Activated CD4-positive, alpha-beta T cell treated with anti-CD3 and anti-CD28 coated beads for 36 hours (primary cell): ENCODE measurements at places on chromosomes 2 and 18. TPM values are rescaled to one million over a fixed set of nuclear protein-coding genes. Genes with fewer than 3 reads are reported as not detected.

DNA sequence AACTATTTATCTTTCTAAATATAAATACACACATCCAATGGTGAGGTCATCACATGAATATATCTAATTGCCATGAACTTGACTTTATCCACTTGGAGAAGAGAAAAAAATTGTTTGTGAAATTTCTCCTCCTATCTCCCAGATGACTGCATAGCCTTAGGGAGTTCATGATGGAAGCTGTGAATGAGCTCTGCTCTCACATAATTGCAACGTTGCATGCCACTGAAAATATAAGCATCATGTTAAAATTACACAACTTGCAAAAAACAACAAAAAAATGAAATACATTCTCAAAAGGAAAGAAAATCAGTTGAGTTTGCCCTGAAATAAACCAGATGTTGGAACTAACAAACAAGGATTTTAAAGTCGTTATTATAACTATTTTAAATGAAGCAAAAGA lies 50.6 kb upstream of the OSR1 start:
- H3K4me3 ChIP-seq: no peak overlapping the region
- no peaks in the 10 kb centered on the region for H3K4me1 ChIP-seq
- H3K36me3 ChIP-seq: no peaks in the 10 kb centered on the region
- no peak for DNase-seq

Gene ZC3H8
- total RNA-seq: 27.1 TPM

GRCh38 chr2:159454185-159454584 lies 162.2 kb downstream of the BAZ2B start:
- DNase-seq: no peak
- H3K4me1 ChIP-seq: peaks cover 17% of the 10 kb centered on the region
- no peaks in the 10 kb centered on the region for H3K27me3 ChIP-seq
- no peak overlapping the region for H3K27ac ChIP-seq
- H3K4me3 ChIP-seq: no peak overlapping the region
- H3K36me3 ChIP-seq: no peaks in the 10 kb centered on the region

- H3K36me3 ChIP-seq: no peaks in the 10 kb centered on the region
- no peaks in the 10 kb centered on the region for H3K4me1 ChIP-seq
- no peak overlapping the region for H3K27ac ChIP-seq
- no peak for DNase-seq
- H3K4me3 ChIP-seq: no peak overlapping the region
- H3K27me3 ChIP-seq: peaks cover 7% of the 10 kb centered on the region
These were observed 73.1 kb upstream of the PID1 start for GRCh38 chr2:229344151-229344551.

DNA sequence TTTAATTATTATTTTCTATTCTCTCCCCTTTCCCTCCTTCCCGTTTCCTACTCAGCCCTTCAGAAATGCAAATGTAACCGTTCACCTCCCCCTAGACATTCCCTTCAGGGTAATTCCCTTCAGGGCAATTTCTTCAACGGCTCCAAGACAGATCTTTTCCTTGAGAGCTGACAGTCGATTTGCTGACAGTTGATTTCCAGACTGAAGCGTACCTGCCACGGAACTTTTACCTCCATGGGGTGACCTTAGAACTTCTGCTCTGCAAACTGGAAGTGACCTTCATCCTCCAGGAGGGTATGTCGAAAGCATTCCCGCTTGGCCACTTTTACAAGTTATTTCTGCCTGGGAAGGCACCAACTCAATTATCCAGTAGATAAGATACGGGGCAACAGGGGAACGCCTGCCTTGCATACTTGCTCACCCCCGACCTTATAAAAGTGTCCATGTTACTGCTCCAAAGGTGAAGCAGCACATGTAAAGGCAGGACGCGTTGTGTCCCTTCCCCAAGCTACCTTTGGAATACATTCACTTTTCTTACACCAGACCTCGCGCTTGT lies 18.5 kb downstream of the B3GNT7 start:
- H3K27me3 ChIP-seq: peaks cover 28% of the 10 kb centered on the region
- no peak overlapping the region for H3K27ac ChIP-seq
- H3K4me3 ChIP-seq: no peak overlapping the region

Gene MRO
- not detected for total RNA-seq

Gene COL6A3
- total RNA-seq: 36.4 TPM

GRCh38 chr18:28158083-28158581 lies 18.8 kb downstream of the CDH2 start:
- H3K4me3 ChIP-seq: no peak overlapping the region
- H3K4me1 ChIP-seq: no peaks in the 10 kb centered on the region
- DNase-seq: no peak
- no peaks in the 10 kb centered on the region for H3K36me3 ChIP-seq
- H3K27ac ChIP-seq: no peak overlapping the region

DNA sequence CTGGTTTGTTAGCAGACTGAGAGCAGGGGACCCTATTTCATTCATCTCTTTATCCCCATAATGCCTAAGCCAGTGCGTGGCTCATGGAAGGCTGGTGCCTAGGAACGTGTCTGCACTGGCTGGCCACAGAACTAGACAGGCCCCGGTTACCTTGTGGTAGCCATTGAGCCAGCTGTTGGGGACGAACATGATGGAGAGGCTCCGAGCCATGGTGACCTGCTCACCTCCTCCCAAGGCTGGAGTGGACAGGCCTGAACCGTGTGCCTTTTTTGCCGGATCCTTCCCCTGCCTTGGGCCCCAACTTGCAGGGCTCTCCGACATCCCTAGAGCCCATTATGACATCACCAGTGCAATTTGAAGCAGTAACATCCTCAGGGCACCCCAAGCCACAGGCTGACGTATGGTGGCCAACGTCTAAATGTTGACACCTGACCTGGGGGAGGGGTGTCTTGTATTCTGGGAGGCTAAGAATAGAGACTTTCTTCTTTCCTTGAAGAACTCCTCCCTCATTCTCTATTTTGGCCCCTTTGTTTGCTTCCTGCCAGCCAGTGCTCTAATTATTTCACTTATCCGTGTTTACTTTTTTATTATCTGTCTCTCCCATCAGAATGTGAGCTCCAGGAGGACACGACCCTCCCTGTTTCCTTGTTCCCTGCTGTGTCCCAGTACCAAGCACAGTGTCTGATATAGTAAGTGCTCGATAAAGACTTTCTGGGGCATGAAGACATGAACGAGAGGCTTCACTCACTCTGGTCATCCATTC lies 12.2 kb upstream of the DNPEP start:
- H3K27me3 ChIP-seq: peaks cover 2% of the 10 kb centered on the region
- H3K4me3 ChIP-seq: no peak overlapping the region
- no peak for DNase-seq
- H3K36me3 ChIP-seq: no peaks in the 10 kb centered on the region
- no peak overlapping the region for H3K27ac ChIP-seq

- H3K4me1 ChIP-seq: peaks cover 2% of the 10 kb centered on the region
- H3K27me3 ChIP-seq: no peaks in the 10 kb centered on the region
- no peak overlapping the region for H3K27ac ChIP-seq
- no peak overlapping the region for H3K4me3 ChIP-seq
- DNase-seq: no peak
These were observed 56.3 kb upstream of the FZD5 start for GRCh38 chr2:207825978-207826377.

DNA sequence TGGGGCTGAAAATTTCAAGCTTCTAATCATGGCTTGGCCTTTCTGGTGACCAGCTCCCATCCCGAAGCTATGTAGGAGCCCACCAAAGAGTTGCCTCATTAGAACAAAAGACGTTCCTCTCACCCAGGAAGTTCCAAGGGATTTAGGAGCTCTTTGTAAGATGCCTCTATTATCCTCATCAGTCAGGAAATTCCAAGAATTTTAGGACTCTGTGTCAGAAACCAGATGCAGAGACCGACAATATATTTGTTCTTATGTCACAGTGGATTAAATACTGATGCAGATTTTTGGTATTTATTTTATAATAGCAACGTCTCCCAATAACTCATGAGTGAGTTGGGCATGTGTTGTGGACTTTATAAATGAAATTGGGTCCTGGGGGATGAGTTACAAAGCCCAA lies 91.8 kb upstream of the SKOR2 start:
- H3K4me3 ChIP-seq: no peak overlapping the region
- no peaks in the 10 kb centered on the region for H3K27me3 ChIP-seq

GRCh38 chr2:234330902-234331301 lies 166.0 kb downstream of the ARL4C start:
- H3K4me3 ChIP-seq: no peak overlapping the region
- H3K36me3 ChIP-seq: no peaks in the 10 kb centered on the region
- H3K27me3 ChIP-seq: no peaks in the 10 kb centered on the region
- DNase-seq: no peak
- no peak overlapping the region for H3K27ac ChIP-seq

DNA sequence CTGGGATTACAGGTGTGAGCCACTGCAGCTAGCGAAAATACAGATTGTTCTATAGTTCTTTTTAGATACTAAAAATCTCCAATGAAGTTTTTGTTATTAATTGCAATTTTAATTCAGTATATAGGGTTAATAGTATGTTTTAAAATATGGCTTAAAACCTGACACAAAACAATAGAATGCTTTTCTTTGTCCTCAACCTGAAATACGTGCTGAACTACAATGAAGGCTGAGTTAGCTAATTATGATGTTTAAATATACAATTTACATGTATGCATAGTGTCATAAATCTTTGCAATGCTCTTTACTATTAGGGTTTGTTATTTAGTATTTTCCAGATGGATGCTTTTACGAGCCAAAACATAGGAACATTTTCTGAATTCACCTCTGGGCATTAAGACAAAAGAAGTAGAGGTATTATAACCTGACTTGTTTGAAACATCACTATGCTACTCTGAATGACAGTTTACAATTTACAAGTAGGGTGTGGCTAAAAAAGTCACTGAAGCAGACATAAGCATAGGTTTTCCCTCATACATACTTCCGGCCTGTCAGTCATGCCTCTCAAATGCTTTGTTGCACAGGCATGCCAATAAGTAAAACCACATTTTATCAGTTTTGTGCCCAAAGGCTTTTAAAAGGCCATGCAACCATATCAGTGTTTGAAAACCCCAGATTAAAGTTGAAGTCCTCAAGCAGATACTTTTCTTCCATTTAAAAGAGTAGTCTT lies 168.3 kb downstream of the OTX1 start:
- H3K36me3 ChIP-seq: peaks cover 3% of the 10 kb centered on the region
- no peaks in the 10 kb centered on the region for H3K4me1 ChIP-seq
- H3K4me3 ChIP-seq: no peak overlapping the region
- no peak overlapping the region for H3K27ac ChIP-seq
- H3K27me3 ChIP-seq: no peaks in the 10 kb centered on the region

Gene CHMP1B
- total RNA-seq: 20.4 TPM

DNA sequence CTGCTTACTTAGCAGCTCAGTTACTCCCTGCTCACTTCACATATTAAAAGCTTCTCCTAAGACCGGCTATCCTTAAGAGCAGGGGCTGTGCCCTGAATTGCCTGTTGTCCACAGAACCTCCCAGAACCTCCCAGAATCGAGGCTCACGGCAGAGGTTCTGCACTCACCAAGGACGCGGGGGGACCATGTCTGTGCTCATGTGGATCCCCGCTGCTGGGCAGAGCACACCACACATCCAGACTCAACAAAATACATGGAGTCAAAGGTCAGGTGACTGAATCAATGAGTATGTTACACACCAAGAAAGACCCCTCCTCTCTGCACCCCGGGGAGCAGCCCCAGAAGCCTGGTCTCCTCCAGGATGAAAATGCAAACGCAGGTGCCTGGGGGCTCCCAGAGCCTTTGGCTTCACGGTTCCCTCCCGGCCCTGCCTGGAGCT lies 149.0 kb downstream of the MBP start:
- peaks cover 5% of the 10 kb centered on the region for H3K36me3 ChIP-seq
- H3K4me3 ChIP-seq: no peak overlapping the region
- no peaks in the 10 kb centered on the region for H3K27me3 ChIP-seq
- DNase-seq: no peak

DNA sequence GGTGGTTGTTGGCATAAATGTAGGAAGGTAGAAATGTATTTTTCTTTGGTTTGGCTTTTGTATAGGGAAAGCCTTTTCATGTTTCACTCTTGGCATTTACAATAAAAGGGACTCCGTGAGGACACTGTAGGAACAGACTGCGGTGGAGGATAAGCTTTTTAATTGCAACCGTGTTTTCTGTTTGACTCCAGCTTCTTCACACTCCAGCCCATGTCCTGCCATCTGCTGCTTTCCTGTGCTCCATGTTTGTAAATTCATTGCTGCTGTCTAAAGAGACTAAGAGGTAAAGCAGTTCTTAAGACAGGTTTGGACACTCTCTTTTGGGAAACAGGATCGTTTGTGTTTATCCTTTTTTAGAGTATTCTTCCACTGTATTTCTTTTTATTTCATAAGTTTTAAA lies 33.3 kb downstream of the WDR75 start:
- H3K4me1 ChIP-seq: no peaks in the 10 kb centered on the region
- H3K27me3 ChIP-seq: no peaks in the 10 kb centered on the region
- no peak for DNase-seq
- H3K4me3 ChIP-seq: no peak overlapping the region
- peaks cover 42% of the 10 kb centered on the region for H3K36me3 ChIP-seq
- no peak overlapping the region for H3K27ac ChIP-seq

DNA sequence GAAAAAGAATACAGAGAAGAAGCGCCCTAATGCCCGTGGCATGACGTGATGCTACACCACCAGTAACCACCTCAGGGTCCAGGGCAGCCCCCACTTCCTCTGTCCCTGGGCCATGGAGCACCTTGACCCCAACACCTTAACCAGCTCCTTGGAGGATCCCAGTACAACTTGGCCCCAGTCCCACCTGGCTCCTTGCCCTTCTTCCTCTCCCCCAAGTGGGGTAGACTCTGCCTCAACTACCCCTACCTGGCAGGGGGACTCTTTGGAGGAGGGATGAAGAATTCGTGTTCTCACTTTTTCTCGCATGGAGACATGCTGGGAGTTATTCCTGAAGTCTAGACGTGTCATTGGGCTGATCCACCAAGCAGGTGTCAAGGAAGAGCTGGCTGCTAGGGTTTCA lies 18.9 kb downstream of the TRABD2A start:
- peaks cover 24% of the 10 kb centered on the region for H3K36me3 ChIP-seq
- H3K4me3 ChIP-seq: no peak overlapping the region
